ENCODE measurements at places on chromosomes 2 and 18. TPM values are rescaled to one million over a fixed set of nuclear protein-coding genes. Genes with fewer than 3 reads are reported as not detected.

DNA sequence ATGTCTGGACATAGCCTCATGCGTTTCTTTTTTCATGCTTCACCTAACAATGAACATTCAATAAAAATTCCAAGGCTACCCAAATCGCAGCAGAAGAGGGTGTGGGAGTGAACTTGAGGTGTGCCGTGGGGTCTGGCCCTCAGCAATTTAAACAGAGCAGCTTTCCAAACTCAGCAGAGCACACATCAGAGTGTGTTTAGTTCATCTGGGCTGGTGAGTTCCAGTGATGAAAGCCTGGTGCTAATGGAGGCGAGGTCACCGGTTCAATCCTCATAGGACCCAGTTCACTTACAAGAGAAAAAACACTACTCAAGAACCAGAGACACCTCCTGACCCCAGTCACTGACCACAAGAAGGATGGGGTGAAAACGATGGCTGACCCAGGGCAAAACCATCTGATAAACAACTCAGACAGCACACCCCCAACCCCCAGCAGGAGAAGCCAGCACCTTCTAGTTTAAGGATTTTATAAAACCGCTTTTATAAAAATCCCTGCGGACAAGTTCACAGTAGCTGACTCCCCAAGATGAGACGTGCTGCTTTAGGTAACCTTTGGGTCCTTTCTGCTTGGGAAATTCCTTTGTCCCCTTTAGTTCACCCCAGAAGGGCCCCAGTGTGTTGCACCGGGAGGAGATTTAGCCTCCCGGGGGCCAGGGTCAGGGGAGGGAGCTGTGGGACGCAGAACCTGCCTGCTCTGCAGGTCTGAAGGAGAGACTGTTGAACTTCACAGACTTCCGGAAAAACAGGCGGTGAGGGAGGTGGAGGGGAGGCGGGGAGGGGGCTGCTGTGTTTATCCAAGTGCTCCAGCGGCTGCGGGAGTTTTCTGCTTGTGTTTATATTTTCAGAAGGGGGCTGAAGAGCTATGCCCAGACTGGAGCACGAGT lies 152.7 kb upstream of the SOX11 start:
- DNase-seq, result no peak
- no peaks in the 10 kb centered on the region for H3K27me3 ChIP-seq
- H3K4me1 ChIP-seq, result no peaks in the 10 kb centered on the region
- H3K36me3 ChIP-seq, result no peaks in the 10 kb centered on the region
- no peak overlapping the region for H3K4me3 ChIP-seq

GRCh38 chr2:60500861-60501260 lies 52.6 kb downstream of the BCL11A start:
- no peak for DNase-seq
- H3K4me1 ChIP-seq, result peaks cover 3% of the 10 kb centered on the region
- no peaks in the 10 kb centered on the region for H3K36me3 ChIP-seq
- no peak overlapping the region for H3K4me3 ChIP-seq

GRCh38 chr2:160061944-160062291 lies 497 bp downstream of the PLA2R1 start:
- DNase-seq, result no peak
- H3K27me3 ChIP-seq, result no peaks in the 10 kb centered on the region

GRCh38 chr18:73038336-73038735 lies 170.5 kb upstream of the NETO1 start:
- no peaks in the 10 kb centered on the region for H3K4me1 ChIP-seq
- DNase-seq, result no peak
- no peaks in the 10 kb centered on the region for H3K36me3 ChIP-seq
- no peak overlapping the region for H3K4me3 ChIP-seq
- H3K27me3 ChIP-seq, result no peaks in the 10 kb centered on the region

GRCh38 chr2:143841935-143842334 lies 678.0 kb downstream of the ZEB2 start:
- DNase-seq, result no peak
- no peak overlapping the region for H3K4me3 ChIP-seq
- H3K27me3 ChIP-seq, result no peaks in the 10 kb centered on the region
- H3K27ac ChIP-seq, result no peak overlapping the region
- H3K4me1 ChIP-seq, result no peaks in the 10 kb centered on the region
- H3K36me3 ChIP-seq, result no peaks in the 10 kb centered on the region

DNA sequence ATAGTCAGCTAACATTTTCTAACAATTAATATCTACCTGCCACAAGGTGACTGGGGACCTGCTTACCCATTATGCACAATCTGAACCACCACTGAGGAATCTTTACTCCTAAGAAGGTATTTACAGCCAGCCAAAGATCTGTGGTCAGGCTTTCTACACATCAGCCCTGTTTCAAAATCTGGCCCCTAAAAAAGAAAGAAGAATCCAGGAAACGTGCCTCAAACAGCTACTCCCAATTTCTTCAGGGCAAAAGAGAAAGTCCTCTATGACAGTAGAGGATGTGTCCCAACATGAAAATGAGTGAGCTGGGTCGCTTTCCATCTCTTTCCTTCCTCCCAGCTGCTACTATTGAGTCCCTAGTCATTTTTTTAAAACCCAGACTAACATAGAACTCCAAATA lies 79.5 kb downstream of the EPB41L3 start:
- H3K27ac ChIP-seq, result no peak overlapping the region
- DNase-seq, result no peak
- no peaks in the 10 kb centered on the region for H3K27me3 ChIP-seq
- no peaks in the 10 kb centered on the region for H3K4me1 ChIP-seq
- H3K36me3 ChIP-seq, result no peaks in the 10 kb centered on the region
- no peak overlapping the region for H3K4me3 ChIP-seq

- H3K27me3 ChIP-seq, result peaks cover 4% of the 10 kb centered on the region
- no peak overlapping the region for H3K4me3 ChIP-seq
- H3K27ac ChIP-seq, result no peak overlapping the region
- DNase-seq, result no peak
Observed at GRCh38 chr18:45267622-45268021, 347.7 kb upstream of the SLC14A2 start.

DNA sequence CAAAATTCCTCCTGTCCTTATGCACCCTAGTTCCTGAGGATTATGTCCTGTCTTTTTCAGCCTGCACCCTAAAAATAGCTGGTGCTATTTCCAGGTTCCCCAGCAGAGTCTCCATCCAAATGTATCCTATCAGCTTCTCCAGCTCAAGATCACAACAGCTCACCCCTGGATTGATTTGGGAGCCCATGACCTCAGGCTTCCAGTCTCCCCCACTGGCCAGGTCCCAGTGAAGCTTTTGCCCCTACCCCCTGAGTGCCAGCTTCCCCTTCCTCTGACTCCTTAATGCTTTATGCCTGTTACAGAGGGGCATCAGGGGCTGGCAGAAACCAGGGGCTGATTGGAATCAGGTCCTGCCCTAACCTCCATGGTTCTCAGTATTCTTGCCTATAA lies 76.9 kb upstream of the DAPL1 start:
- no peaks in the 10 kb centered on the region for H3K4me1 ChIP-seq
- peaks cover 3% of the 10 kb centered on the region for H3K27me3 ChIP-seq
- no peak overlapping the region for H3K27ac ChIP-seq

GRCh38 chr2:238129166-238130010 lies 9.1 kb upstream of the KLHL30 start:
- H3K36me3 ChIP-seq, result no peaks in the 10 kb centered on the region
- H3K4me1 ChIP-seq, result no peaks in the 10 kb centered on the region
- H3K27ac ChIP-seq, result no peak overlapping the region
- no peak for DNase-seq

DNA sequence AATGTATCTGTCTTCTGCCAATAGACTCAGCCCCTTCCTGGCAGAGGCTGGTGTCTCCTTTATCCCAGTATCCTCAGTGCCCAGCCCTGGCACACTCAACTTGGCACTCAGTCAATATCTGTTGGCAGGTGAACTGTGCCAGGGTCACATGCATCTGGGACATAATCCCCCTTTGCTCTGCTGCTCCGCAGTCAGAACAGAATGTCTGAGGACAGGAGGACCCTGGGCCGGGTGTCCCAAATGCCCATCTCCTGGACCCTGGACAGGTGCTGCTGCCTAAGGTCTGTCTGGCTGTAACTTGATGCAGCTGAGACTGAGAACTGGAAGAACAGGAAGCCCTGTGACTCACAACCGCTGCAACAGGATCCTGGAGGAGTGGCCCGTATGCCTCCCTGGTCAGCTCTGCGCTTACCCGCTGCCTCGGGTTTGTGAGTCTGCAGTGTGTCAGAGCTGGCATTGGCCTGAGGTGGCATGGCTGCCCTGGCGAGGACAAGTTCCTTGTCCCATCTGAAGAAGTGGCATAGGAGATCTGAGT lies 11.4 kb downstream of the HK2 start:
- H3K36me3 ChIP-seq, result no peaks in the 10 kb centered on the region
- no peak overlapping the region for H3K4me3 ChIP-seq
- H3K27ac ChIP-seq, result peak overlapping the region; percentile 60
- no peaks in the 10 kb centered on the region for H3K27me3 ChIP-seq
- DNase-seq, result peak; percentile 90
- peaks cover 38% of the 10 kb centered on the region for H3K4me1 ChIP-seq

Gene COLEC12
- 11.6 TPM for total RNA-seq

DNA sequence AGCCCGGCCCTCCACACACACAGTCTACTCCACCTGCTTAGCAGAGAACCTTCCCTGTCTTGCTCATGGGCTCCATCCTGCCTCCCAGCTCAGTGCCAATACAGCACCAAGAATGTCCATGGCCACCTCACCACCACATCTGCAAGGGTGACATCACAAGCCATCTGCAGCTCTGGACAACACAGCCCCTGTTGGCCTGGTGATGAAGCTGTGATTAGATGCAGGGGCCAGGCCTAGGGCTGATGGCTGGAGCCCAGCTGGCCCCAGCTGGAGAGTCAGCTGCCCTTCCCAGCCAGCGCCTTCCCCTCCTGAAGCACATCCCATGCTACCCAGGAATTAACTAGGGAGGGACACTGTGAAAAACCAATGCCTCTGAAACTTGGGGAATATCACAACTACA lies 91.1 kb downstream of the TTC32 start:
- no peaks in the 10 kb centered on the region for H3K27me3 ChIP-seq
- DNase-seq, result no peak
- H3K27ac ChIP-seq, result no peak overlapping the region

DNA sequence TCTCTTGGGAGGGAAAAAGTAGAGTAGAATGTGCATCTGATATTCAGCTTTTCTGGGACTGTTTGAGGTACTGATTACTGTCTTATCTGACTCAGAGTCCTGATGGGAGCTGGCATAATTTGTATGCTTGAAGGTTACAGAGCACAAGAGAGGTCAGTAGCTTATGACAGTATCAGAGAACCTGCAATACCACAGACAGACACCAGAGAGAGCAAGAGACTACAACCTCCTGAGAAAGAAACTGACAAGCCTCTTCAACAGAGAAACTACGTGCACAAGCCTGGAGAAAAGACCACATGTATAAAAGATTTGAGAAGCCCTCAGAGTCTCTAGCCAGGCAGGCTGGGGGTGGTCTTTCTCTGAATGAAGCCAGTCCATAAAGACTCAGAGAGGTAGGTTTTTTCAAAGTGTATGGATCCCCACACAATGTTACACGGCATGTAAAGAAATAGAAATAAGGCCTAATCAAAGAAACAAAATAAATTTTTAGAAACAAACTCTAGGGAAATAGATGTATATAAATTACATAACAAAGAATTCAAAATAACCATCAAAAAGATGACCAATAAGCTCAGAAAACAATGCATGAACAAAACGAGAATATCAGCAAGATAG lies 568.3 kb downstream of the LRRTM4 start:
- H3K27me3 ChIP-seq, result no peaks in the 10 kb centered on the region
- no peaks in the 10 kb centered on the region for H3K4me1 ChIP-seq
- peak; percentile 2 for DNase-seq
- no peak overlapping the region for H3K4me3 ChIP-seq

DNA sequence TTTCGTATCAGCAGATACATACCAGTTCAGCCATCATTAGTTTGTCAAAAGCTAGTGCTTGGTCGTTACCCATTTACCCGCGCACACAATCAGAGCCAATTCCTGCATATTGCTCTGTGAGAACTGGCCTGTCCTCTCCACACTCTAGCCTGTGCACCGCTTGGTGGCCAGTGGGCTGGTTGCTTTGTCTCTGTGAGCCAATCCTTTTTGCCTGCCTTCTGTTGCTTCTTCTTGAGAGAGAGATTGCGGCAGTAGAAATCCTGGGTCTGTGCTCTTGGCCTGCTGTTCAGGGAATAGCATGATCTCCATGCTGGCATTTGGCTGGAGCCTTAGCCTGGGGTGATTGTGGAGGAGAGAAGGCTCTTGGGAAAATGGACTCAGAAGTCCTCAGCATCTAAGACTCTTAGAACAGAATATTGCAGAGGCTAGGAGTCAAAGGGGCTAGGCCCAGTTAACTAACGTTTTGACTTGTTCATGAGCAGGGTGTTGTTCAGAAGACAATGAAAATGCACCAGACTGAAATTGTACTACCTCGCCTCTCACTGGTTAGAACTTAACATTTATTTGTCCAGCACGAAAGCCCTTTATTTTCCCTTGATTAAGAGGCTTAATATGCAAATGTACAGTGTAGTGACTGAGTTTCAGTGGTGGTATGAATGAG lies 37.1 kb downstream of the MAP4K4 start:
- H3K4me1 ChIP-seq, result peaks cover 40% of the 10 kb centered on the region
- no peaks in the 10 kb centered on the region for H3K36me3 ChIP-seq
- H3K27me3 ChIP-seq, result no peaks in the 10 kb centered on the region

- H3K27ac ChIP-seq, result no peak overlapping the region
- H3K4me1 ChIP-seq, result no peaks in the 10 kb centered on the region
Observed at GRCh38 chr18:22276334-22276713, 106.9 kb downstream of the GATA6 start.

Gene PJVK
- 2.4 TPM for total RNA-seq

- H3K4me1 ChIP-seq, result peaks cover 51% of the 10 kb centered on the region
- no peaks in the 10 kb centered on the region for H3K36me3 ChIP-seq
- no peaks in the 10 kb centered on the region for H3K27me3 ChIP-seq
- no peak overlapping the region for H3K4me3 ChIP-seq
Observed at GRCh38 chr18:77057006-77057395, 75.6 kb downstream of the MBP start.

GRCh38 chr2:120690521-120690920 lies 45.1 kb upstream of the GLI2 start:
- DNase-seq, result no peak
- H3K27me3 ChIP-seq, result peaks cover 10% of the 10 kb centered on the region
- H3K4me1 ChIP-seq, result peaks cover 5% of the 10 kb centered on the region
- H3K4me3 ChIP-seq, result no peak overlapping the region
- no peaks in the 10 kb centered on the region for H3K36me3 ChIP-seq

Gene AKAIN1
- total RNA-seq, result not detected

DNA sequence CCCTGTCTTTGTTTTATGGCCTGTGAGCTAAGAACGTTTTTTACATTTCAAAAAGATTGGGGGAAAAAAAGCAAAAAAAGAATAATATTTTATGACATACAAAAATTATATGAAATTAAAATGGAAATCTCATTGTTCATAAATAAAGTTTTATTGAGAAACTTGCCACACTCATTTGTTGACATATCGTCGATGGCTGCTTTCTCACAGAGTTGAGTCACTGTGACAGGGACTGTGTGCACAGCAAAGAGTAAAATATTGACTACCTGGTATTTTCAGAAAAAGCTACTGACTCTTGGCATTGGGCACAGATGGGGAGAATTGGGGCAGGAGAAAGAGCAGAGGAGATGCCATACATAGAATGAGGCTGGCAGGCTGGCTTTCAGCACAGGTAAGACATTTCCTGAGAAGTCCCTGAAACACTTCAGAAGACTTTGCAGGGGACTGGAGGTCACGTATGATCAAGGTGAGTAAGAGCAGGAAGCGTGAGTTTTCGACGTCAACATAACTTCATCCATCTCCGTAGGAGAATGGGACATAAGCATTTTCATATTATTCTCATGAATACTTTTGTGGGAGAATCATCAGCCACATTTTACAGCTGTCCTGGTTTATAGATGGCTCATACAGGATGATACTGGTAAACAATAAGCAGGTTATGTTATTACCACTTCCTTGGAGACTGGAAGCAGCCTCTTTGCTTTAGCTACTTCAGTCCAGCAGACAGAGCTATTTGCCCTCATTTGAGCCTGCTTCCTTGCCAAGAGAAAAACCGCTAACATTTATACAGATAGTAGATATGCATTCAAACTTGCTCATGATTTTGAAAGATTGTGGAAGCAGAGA lies 32.5 kb upstream of the PUM2 start:
- peaks cover 3% of the 10 kb centered on the region for H3K27me3 ChIP-seq
- peak; percentile 52 for DNase-seq
- H3K4me1 ChIP-seq, result no peaks in the 10 kb centered on the region
- no peak overlapping the region for H3K4me3 ChIP-seq
- no peak overlapping the region for H3K27ac ChIP-seq

Gene GPBAR1
- 0.55 TPM for total RNA-seq
